ENCODE measurements at places on chromosomes 1 and 21.
A peak's percentile ranks its signal among the peaks of the same experiment; 100 is the strongest.

GRCh38 chr1:12447849-12448312 is 170.1 kb downstream of the DHRS3 start:
- DNase-seq, result no peak

GRCh38 chr1:227894831-227895451 is 52.8 kb downstream of the WNT9A start:
- peak; percentile 62 for DNase-seq

GRCh38 chr1:180548686-180549317 is 10.0 kb upstream of the OVAAL start:
- no peak for DNase-seq

- no peak for DNase-seq
These were observed 165.8 kb upstream of the C1orf105 start for GRCh38 chr1:172254521-172255222.

- no peak for DNase-seq
These were observed 315.3 kb downstream of the OMA1 start for GRCh38 chr1:58231204-58231603.

All from islet precursor cell (in vitro differentiated cells).